ENCODE measurements at places on chromosomes 1 and 21. TPM values are rescaled to one million over a fixed set of nuclear protein-coding genes. Genes with fewer than 3 reads are reported as not detected.

APCS gene
- total RNA-seq = not detected

- DNase-seq = no peak
These were observed 246.9 kb upstream of the LRRC7 start for GRCh38 chr1:69320757-69321211.

GRCh38 chr1:229643996-229644745 is 18.1 kb downstream of the URB2 start:
- DNase-seq = no peak

- no peak for DNase-seq
These were observed 126.5 kb upstream of the TNFSF4 start for GRCh38 chr1:173333581-173333980.

GRCh38 chr1:36358514-36359084 is 27.1 kb downstream of the STK40 start:
- DNase-seq = no peak

DNA sequence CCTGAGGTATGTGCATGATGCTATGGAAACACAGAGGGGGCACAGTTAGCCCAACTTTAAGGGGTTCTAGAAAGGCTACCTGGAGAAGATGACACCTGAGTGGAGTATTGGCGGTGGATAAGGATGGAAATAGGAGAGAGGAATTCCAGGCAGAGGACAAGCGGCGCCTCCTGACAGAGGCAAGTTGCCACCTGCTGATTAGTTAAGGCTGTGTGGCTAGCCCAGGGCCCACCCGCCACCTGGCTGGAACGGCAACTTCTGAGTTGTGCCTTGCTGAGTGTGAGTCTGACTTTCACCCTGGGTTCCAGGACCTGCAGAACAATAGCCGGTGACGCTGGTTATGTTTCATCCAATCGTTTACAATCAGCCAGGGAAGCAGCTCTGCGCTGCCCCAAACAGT is 126.9 kb upstream of the LMO4 start:
- no peak for DNase-seq

GRCh38 chr1:24477309-24477708 is 25.3 kb upstream of the RCAN3 start:
- no peak for DNase-seq

DNA sequence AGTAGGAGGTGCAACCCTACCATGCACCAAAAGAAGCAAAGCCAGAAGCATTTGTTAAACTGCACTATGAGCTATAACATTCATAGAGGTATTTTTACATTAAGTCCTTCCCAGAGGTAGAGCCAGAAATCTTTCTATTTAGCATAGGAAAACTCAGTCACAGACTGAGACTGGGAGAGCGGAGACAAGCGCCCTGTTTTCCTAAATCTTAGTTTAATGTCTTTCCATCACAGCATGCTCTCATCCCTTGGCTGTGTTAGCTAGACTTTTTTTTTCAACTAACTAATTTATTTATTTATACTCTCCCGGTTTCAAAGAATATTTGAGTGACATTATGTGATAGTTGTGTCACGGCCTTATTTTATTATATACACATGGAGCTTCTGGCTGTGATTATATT is 304.1 kb downstream of the LMX1A start:
- no peak for DNase-seq

GRCh38 chr1:19488136-19488535 is 2.8 kb upstream of the CAPZB start:
- no peak for DNase-seq

DNA sequence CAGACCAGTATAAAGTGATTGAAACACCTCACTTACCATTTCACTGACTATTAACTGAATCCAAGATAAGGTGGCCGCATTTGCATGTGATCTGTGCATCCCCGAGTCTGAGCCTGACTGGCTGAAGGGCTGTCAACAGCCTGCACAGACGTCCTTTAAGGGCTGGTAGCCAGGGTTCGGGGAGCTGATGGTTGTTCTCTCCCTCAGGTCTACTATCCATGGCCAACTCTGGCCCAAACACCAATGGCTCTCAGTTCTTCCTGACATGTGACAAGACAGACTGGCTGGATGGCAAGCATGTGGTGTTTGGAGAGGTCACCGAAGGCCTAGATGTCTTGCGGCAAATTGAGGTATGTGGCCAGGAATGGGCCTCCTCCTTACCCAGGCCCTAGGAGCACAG is 14.0 kb downstream of the PPIE start:
- no peak for DNase-seq

- DNase-seq = no peak
These were observed 28.7 kb downstream of the NPHS2 start for GRCh38 chr1:179547021-179547535.

- no peak for DNase-seq
These were observed 94.3 kb downstream of the VAV3 start for GRCh38 chr1:107870696-107871095.

DNA sequence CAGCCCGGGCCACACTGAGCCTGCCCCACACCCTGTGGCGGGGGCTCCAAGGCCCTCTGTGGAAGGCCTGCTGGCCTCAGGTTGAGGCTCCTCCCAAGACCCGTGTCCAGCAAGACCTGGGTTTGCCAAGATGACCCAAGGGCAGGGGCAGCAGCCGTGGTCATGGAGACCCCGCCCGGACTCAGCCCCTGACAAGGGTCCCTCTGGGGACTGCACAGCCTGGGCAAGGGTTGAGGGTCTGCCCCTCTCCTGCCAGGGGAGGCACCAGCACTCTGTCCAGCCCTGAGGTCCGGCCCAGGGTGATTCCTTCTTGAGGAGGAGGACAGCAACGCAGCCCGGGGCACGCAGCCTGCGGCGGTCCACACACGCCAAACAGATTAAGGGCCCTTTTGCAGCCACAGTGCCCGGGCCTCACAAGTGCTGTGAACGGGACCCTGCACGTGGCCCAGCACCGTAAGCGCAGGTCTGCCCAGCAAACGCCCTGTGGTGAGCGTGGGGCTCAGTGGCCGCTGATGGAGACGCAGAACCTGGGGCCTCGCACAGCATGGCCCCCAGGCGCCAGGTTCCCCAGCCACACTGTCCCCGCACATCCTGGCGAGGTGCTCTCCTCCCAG is 3.4 kb downstream of the SPATC1L start:
- DNase-seq = no peak
